LHCN-M2 (cell line): ENCODE measurements at places on chromosomes 12 and 14.
A peak's percentile ranks its signal among the peaks of the same experiment; 100 is the strongest.

GRCh38 chr14:104724407-104724980 is 465 bp downstream of the ADSS1 start:
- DNase-seq: no peak

GRCh38 chr14:62189698-62190097 is 427.5 kb downstream of the SNAPC1 start:
- DNase-seq: no peak

DNA sequence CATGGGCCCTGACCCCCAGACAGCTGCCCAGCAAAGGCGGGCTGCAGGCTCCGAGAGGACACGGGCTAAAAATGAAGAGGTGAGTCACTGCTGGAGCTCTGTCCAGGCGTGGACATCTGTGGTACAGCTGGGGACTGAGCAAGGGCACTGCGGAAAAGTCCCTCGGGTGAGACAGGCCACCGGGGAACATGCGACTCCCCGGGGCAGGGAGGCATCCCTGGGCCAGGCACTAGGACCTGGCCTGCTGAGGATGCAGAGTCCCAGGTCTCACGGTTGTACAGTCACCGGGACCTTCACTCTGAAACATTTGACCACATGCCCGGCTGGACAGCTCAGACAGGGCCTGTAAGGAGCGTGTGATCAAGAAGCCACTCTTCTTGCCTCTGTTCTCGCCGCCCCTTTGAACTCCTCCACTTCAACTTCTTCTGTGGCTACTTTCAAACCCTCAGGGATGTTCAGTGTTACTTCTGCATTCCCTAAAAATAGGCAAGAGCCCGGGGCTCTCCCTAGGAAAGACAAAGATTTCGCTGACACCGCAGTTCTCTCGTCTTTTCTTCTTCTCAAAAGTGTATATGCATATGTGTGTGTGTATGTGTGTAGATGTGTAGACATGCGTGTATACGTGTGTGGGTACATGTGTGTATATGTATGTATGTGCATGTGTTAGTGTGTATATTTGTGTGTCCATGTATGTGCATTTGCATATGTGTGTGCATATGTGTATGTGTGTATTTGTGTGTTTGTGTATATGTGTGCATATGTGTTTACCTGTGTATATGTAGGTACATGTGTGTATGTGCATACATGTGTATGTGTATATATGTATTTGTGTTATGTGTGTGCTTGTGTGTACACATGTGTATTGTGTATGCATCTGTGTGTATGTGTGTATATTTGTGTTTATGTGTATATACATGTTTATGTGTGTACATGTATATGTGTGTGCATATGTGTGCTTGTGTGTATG is 5.0 kb upstream of the RFLNA start:
- peak; percentile 83 for DNase-seq

DNA sequence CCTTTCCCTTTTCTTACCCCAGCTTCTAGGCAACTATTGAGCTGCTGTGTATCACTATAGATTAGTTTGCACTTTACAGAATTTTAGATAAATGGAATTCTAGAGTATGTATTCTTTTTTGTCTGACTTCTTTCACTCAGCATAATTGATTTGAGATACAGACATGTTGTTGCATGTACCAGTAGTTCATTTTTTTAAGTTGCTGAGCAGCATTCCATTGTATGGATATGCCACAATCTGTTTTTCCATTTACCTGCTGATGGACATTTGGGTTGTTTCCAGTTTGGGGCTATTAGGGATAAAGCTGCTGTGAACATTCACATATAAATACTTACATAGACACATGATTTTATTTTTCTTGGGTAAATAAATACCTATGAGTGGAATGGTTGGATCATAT is 135.7 kb downstream of the IGF1 start:
- no peak for DNase-seq

GRCh38 chr14:98198385-98198784 is 1073.6 kb downstream of the BCL11B start:
- DNase-seq: no peak

DNA sequence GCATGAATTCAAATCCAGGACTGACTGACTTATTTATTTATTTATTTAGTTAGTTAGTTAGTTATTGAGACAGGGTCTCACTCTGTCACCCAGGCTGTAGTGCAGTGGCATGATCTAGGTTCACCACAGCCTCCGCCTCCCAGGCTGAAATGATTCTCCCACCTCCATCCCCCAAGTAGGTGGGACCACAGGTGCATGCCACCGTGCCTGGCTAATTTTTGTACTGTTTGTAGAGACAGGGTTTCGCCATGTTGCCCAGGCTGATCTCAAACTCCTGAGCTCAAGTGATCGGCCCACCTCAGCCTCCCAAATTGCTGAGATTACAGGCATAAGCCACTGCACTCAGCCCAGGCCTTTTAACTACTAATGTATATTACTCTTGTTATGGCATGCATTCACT is 36.0 kb downstream of the BTG1 start:
- no peak for DNase-seq
